ENCODE measurements at places on chromosomes 16 and 17.
A peak's percentile ranks its signal among the peaks of the same experiment; 100 is the strongest.

GRCh38 chr16:88071908-88072307 is 120.7 kb downstream of the BANP start:
- no peak for DNase-seq

- peak; percentile 42 for DNase-seq
Measured at GRCh38 chr17:3474212-3474611, 1.6 kb upstream of the ASPA start.

DNA sequence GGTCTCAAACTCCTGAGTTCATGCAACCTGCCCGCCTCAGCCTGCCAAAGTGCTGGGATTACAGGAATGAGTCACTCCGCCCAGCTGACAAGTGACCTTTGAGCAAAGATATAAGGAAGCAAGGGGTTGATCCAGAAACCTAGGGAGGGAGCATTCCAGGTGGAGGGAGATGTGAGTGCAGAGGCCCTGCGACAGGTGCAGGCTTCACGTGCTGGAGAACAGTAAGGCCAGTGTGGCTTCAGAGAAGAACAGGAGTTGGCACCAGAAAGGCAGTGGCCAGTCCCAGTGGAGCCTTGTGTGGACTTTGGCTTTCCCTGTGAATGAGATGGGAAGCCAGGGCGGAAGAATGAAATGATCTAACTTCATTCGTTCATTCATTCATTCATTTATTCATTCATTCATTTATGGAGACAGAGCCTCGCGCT is 73.6 kb upstream of the HAS3 start:
- no peak for DNase-seq

GRCh38 chr16:85921026-85921425 is 22.1 kb downstream of the IRF8 start:
- DNase-seq = no peak

All from pons (tissue), 1 donor.